ENCODE measurements at places on chromosomes 3 and 15. TPM values are rescaled to one million over a fixed set of nuclear protein-coding genes. Genes with fewer than 3 reads are reported as not detected.

The KLHL40 gene
- not detected for polyA plus RNA-seq

The SHC4 gene
- polyA plus RNA-seq: 0.87 TPM

GRCh38 chr3:67937498-67938118 lies 283.2 kb upstream of the SUCLG2 start:
- DNase-seq: no peak

DNA sequence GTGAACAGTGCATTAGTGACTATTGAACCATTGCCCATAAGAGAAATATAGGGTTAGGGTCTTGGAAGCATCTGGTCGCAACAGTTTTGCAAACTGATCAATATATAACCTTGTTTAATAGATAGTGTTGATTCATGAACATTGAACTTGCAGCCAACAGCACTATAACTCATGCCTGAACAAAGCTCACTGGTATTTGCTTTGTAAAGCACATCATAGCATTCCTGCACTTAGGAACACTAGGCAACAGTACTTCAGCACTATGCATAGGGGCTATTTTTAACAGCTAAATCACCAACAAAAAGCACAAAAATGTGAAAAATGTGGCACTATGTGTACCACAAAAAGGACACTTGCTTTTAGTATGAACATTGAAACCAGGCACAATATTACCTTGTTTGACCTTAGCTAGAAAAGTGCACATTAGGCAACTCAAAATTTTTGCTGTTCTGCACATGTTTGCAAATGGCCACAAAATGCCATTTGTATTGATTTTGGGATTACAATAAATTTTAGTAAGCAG lies 68.0 kb downstream of the OXNAD1 start:
- no peak for DNase-seq

The PCSK6 gene
- polyA plus RNA-seq: 3.5 TPM

DNA sequence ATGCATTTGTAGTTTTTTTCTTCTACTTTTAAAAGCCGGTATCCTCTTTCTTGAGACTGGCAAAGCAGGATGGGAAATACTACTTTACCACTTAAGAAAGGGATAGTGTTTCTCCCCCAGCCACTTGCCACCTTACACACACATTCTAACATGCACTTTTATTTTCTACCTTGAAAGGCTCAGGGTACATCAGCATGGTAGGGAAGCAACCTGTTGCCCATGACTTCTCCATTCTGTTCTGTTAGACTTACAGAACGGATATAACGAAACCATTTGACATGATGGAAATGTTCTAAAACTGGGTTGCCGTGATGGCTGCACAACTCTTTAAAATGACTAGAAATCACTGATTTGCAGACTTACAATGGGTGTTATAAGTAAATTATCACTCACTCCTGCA lies 405.5 kb downstream of the SHQ1 start:
- DNase-seq: no peak

DNA sequence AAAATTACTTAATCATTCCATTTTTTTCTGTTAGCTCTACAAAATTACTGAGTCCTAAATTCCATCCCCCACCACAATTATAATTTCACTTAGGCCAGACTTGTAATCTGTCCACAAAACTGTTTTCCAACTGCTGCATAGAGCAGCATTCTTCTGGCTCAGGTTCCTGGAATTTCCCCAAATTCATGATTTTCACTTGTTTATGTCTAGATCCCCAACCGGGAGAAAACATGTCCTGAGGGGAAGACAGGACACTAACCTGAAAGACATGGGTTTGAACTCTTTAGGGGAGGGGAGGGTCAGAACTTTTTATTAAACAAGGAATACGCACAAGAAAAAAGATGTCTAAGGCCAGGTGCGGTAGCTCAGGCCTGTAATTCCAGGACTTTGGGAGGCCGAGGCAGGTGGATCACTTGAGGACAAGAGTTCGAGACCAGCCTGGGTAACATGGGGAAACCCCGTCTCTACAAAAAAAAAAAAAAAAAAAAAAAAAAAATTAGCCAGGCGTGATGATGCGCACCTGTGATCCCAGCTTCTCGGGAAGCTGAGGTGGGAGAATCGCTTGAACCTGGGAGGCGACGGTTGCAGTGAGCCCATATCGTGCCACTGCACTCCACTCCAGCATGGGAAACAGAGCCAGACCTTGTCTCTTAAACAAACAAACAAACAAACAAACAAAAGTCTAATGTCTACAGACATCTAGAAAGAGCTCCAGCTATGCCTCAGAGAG lies 1.5 kb downstream of the ETFA start:
- no peak for DNase-seq

DNA sequence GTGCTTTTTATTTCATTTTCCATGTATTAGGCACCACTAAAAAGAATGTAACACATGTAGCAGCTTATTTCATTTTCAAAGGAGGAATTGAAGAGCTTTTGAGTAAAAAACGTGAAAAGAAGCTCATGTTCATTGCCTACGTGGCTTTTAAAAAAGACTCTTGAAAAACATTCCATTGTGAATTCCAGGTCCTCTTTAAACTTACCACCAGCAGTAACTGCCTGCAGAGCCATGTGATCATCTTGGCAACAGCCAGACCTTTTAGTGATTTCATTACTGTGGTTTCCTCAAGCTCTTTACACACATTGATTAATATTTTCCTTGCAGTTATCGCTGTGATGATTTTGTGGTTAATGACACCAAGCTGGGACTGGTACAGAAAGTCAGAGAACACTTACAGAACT lies 43.8 kb upstream of the FBXL22 start:
- peak; percentile 40 for DNase-seq

DNA sequence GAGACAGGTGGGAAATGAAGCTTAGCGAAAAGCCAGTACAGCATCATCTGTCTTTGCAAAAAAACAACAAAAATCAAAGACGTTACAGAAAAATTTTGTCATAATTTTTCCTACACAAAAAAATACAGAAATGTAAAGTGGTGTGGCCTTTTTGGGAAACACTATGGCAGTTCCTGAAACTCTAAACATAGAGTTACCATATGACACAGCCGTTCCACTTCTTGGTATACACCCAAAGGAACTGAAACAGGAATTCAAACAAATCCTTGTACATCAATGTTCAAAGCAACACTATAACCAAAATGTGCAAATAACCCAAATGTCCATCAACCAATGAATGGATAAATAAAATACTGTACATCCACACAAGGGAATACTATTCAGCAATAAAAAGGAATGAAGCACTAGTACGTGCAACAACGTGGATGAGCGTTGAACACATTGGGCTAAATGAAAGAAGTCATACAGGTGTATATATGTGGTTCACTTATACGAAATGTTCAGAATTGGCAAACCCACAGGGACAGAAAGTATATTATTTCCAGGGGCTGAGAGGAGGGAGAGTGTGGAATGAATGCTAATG lies 46.8 kb downstream of the GLB1 start:
- DNase-seq: no peak

GRCh38 chr15:80439140-80439539 lies 35.0 kb downstream of the ARNT2 start:
- DNase-seq: no peak

The ROPN1 gene
- 0.35 TPM for polyA plus RNA-seq
